ENCODE measurements at places on chromosomes 1 and 21. TPM values are rescaled to one million over a fixed set of nuclear protein-coding genes. Genes with fewer than 3 reads are reported as not detected.

The FAAH gene
- 19.5 TPM for total RNA-seq

The ADAMTSL4 gene
- 30.6 TPM for total RNA-seq

GRCh38 chr21:32256873-32257620 is 21.8 kb downstream of the MIS18A start:
- no peak for DNase-seq

DNA sequence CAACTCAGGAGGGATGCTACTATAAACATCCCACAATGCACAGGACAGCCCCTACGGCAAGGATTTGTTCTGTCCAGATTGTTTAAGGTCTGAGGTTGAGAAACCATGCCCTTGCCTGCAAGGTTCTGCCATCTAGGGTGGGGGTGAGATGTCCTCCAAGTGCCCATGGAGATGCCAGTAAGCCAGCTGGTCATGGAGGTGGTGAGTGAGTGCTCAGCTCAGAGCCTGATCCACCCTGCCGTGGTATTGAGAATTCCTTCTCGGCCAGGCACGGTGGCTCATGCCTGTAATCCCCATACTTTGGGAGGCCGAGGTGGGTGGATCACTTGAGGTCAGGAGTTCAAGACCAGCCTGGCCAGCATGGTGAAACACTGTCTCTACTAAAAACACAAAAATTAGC is 13.3 kb upstream of the CTRC start:
- no peak for DNase-seq

- no peak for DNase-seq
These were observed 41.5 kb downstream of the LGR6 start for GRCh38 chr1:202235003-202235660.

DNA sequence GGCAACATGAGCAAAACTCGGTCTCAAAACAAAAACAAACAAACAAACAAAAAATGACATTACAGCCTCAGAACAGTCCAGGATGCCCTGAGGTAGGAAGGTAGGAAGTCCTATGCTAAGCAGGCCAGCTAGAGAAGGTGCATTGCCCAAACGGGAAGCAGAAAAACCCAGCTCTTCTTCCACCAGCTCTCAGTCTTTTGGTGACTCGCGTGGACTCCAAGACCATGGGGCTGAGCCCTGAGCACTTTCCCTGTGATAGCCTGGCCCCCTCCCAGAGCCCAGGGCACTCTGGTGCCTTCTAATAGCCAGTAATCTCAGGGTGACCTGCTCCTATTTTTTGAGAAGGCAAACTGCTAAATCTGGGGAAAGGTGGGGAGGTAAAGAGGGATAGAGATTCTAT is 16.1 kb downstream of the PHLDA3 start:
- DNase-seq: no peak

- DNase-seq: no peak
These were observed 26.3 kb upstream of the IL20 start for GRCh38 chr1:206839006-206839560.

- no peak for DNase-seq
These were observed 9.9 kb downstream of the COL9A2 start for GRCh38 chr1:40307186-40307585.

GRCh38 chr21:43832158-43832550 is 32.9 kb upstream of the AGPAT3 start:
- no peak for DNase-seq
